AG08396 (cell line): ENCODE measurements at places on chromosomes 7 and 10.
A peak's percentile ranks its signal among the peaks of the same experiment; 100 is the strongest.

DNA sequence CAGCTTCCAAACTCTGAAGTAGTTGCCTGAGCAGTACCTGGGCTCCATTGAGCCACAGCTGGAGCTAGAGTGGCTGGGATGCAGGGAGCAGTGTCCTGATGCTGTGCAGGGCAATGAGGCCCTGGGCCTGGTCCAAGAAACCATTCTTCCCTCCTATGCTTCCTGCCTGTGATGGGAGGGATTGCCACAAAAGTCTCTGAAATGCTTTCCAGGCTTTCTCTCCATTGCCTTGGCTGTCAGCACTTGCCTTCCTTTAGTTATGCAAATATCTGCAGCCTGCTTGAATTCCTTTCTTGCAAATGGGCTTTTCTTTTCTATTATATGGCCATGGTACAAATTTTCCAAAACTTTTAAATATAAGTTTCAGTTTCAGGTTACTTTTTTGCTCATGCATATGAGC, 972.2 kb upstream of the MBL2 start:
- DNase-seq: no peak

DNA sequence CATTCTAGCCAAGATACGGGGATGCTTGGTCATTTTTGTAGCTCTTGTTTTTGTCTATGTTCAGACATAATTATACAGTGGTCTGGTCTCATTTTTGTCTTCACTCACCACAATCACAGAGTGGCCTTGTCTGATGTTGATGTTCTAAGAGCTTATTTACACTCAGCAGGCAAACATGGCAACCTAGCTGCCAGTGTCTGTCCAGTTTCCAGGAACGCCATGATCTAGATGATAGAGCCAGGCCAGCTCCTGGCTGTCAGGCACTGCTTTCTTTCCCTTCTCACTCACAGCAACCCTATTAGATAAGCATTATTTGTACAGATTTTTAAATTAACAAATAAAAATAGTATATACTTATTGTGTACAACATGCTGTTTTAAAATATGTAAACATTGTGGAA, 98.6 kb upstream of the PHF14 start:
- no peak for DNase-seq

DNA sequence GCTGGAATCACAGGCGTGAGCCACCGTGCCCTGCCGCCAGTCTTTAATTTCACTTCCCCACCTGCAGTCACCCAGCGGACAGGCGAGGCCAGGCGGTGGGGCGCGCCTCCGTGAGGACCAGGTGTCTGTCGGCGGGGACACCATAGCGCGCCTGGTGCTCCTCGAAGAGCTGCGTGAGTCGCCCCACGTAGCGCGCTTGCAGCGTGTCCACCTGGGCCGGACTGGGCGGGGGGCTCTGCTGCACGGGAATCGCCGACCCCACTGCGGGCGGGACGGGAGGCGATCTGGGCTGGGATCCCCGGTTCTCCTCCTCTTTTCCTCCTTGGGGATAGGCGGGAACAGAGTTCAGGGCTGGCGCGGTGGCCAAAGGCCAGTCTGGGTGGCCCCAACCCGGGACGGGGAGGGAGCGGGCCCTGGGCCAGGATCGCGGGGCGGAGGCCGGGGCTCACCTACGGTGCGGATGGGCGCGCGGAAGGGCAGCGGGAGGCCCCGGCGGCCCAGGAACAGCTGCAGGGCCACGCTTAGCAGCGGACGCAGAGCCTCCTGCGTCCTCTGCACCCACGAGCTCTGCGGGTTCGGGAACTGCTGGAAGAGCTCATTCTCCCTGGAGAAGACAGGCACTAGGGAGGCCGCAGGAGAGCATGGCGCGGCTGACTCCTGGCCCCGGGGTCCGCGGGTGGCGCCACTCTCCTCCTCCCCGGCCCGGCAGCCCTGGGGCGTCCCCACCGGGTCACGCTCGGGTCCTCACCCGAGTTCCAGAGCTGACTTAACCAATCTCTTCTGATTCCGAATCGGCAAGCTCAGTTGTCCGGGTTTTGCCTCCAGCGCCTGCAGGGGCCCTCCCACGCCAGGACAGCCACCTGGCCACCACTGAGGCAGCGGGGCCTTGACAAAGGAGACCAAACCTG, 1.1 kb upstream of the MOGAT3 start:
- DNase-seq: no peak

DNA sequence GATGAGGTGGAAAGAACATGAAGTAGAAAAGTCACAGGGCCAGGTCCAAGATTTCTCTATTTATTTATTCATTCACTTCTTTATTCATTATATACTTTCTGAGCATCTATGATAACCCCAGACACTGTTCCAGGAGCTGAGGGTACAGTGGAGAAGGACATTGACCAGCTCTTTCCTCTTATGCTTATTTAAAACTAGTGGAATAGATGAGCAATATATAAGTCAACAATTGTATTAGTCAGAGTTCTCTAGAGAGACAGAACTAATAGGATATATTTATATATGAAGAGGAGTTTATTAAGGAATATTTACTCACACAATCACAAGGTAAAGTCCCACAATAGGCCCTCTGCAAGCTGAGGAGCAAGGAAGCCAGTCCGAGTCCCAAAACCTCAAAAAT, 15.0 kb upstream of the GPR37 start:
- no peak for DNase-seq

DNA sequence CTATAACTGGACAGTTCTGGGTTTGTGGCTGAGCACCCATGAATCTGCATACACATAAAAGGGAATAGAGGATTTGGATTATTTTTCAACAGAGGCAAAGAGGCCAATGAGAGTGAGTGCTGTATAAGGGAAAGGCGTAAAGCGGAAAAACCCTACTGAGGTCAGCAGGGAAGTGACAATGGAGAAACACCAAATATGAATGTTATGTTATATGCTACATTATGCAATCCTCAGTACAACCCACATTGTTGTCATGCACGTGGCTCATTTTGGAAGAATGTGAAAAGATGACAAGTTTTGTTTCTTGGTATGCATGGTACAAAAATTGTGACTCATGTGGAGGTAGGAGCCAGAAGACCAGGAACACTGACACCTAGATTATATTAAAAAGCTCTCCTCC, 113.6 kb upstream of the AMPH start:
- DNase-seq: peak; percentile 20

- DNase-seq: no peak
Observed at GRCh38 chr10:3473271-3473670, 300.7 kb upstream of the PITRM1 start.

DNA sequence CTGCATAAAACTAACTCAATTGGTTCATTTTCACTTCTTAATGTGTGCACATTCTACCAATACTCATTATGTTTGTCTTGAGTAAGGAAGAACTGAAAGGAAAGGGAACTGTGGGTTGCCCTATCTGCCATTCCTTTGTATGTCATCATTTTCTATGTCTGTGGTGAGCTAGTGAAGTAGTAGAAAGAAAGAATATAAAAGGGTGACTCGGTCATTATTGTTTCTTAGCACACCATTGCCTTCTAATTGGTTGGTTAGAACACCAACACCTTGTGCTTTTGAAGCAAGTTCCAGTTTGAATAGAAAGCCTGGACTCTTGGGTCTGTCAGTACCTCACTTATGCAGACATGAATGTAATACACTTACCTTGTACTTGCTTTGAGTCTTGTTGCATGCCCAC, 64.3 kb upstream of the MDFIC start:
- no peak for DNase-seq

DNA sequence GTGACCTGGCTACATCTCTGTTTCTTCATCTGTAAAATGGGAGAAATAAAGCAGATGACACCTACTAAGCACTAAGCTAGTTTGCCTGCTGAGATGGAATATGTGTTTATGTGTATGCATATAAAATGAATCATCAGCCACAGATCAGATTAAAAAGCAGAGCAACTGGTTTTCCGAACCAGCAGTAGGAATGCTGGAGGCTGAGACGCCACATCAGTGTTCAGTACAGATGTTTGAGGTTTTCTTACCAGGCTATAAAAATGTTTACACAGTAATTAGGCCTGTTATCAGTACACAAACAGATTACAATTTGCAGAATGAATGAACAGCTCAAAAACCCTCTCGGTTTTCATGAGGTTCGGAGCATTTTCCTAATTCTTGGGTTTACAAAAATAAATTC, 85.8 kb downstream of the CALN1 start:
- DNase-seq: no peak

DNA sequence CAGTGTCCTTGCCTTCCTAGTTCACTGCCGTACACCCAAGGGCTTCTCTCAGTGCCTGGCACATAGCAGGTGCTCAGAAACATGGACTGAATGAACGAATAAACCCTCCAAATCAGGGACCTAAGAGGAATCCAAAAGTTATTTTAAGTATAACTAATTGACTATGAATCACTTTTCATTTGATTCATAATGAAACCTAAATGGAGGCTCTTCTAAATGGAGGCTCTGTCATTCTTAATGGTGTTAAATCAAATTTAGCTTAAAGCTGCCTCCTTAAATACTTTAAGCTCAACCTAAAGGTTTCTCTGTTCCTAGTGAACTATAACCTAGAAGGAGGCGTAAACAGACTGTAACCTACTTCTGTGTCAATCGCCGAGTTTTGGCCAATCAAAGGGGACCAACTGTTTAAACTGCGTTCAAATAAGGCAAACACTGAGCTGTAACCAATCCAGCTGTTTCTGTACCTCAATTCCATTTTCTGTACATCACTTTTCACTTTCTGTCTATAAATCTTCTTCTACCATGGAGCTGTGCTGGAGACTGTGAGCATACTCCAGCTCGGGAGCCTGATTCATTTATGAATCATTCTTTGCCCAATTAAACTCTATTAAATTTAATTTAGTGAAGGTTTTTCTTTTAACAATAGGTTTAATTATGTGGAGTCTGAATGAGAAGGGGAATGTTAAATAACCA, 11.0 kb downstream of the PYROXD2 start:
- DNase-seq: no peak

GRCh38 chr7:149071641-149072437, 18.7 kb downstream of the ZNF786 start:
- no peak for DNase-seq

DNA sequence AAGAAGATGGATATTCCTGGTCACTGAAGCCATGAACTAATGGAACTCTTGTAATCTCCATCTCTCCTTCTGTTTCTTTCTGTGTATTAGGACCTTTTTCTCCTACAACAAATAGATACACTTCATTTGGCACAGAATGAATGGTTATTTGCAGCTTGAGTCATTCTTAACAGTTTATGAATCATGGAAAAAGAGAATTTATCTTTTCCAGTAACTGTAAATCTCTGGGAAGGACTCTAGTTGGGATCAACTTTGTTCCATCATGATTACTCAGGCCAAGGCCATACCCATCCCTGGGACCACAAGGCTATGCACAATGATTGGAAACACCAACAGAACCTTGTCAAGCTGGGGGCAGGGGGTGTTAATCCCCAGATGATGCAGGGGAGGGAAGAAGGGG, 36.1 kb upstream of the MDFIC start:
- DNase-seq: no peak

GRCh38 chr10:44864051-44864450, 47.1 kb upstream of the TMEM72 start:
- DNase-seq: peak; percentile 24

- peak; percentile 65 for DNase-seq
Observed at GRCh38 chr10:98028168-98028770, 2.2 kb downstream of the CRTAC1 start.

- no peak for DNase-seq
Observed at GRCh38 chr7:41873741-41874140, 170.9 kb upstream of the INHBA start.

- DNase-seq: no peak
Observed at GRCh38 chr7:90688810-90689209, 92.7 kb downstream of the CDK14 start.

DNA sequence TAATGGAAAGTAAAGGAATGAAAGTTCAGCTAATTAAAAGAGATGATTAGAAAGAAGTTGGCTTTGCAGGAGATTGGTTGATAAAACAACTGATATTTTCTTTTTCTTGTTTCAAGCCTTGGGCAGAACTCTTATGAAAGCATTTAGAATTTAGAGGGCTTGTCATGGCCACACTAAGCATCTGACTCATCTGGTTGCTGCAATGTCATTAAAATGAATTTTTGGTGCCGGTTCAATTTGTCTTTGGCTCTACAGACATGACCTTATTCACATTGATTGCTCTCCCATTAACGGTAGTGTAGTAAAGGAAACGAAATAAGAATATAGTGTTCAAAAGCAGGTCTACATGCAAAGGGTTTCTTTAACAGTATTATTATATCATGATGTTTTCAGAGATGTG, 1012.4 kb upstream of the C7orf33 start:
- DNase-seq: no peak

DNA sequence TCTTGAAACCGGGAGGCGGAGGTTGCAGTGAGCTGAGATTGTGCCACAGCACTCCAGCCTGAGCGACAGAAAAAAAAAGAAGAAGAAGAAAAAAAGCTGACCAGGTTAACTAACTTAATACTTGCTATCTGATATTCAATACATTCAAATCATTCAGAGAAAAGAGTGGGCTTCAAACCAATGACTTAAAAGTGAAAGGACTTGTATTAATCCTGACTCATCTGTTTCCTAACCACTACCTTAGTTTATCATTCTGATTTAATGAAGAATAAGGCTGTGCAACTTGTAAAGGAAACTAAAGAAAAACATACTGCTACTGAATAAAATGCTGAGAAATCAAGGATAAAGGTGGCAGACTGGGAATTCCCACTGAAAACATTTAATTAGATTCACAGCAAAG, 128.4 kb downstream of the NRBF2 start:
- DNase-seq: no peak

DNA sequence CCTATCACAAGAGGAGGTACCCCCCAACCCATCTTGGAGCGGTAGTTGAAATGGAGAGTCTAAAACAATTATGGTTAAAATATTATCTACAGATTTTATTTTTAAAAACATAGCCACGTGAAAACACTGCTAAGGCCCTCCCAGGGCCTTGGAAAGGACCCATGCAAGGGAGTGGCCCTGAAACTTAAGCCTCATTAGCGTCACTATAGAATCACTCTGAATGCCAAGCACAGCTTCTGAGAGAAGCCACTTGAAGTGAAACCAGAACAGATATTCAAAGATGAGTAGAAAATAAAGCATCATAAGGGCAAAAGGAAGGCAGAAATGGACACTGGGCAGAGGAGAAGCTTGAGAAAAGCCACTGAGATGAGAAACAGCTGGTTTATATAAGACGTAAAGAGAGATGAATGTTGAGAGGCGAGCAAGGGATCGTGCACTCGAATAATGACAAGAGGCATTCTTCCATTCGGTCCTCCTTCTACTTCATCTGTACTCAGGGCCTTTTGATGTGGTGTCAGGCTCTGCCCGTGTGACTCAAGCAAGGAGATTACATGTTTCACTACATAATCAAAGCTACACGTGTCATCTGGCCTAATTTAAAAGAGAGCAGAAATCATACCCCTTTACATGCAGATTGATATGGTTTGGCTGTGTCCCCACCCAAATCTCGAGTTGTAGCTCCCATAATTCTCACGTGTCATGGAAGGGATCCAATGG, 33.4 kb upstream of the SLC39A12 start:
- DNase-seq: no peak
